Renal cortex interstitium (tissue), 15 donors: ENCODE measurements at places on chromosomes 3 and 15. TPM values are rescaled to one million over a fixed set of nuclear protein-coding genes. Genes with fewer than 3 reads are reported as not detected.

- no peak for DNase-seq
These were observed 42.5 kb upstream of the SRGAP3 start for GRCh38 chr3:9291821-9292410.

CACNA2D3 gene
- polyA plus RNA-seq = 1.7 TPM

LTK gene
- 1.9 TPM for polyA plus RNA-seq

DNA sequence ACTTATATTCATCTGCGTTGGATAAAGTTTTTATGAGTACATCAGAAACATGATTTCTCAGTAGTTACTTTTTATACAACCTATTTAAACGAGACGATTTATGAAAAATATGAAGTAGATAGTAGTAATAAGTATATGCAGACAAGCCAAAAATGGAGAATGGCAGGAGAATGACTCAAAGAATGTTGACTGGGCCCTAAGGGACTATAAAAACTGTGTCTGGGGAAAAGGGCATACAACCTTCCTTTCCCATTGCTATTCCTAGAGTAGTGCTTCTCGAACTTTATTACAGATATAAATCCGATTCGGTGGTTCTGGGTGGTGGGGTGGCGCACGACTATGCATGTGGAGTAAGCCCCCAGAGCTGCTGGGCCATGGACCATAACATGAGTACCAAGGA lies 558.5 kb downstream of the FOXP1 start:
- DNase-seq = no peak

GRCh38 chr3:122784436-122784835 lies 9.2 kb downstream of the HSPBAP1 start:
- DNase-seq = no peak

DPH3 gene
- polyA plus RNA-seq = 28.6 TPM

CBLB gene
- polyA plus RNA-seq = 43.2 TPM

DNA sequence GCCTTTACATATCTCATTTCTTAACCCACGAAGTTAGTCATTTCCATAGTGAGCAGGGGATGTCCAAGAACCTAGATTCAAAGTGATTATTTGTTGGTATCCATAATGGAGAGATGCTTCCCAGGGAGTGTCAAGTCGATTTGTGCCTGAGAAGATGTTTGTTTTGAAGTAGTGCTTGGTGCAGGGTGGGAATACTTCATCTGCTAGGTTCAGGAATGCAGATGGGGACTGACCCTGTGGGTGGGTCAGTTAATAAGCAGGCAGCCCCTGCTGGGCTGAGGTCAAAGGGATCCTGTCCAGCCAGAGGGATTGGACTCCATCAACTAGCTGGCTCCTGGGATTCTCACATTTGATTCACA lies 44.1 kb upstream of the VILL start:
- no peak for DNase-seq

- DNase-seq = no peak
These were observed 33.1 kb downstream of the KLHL25 start for GRCh38 chr15:85761635-85762034.

- DNase-seq = peak; percentile 10
These were observed 683.7 kb downstream of the TBL1XR1 start for GRCh38 chr3:176513604-176514003.

HESX1 gene
- polyA plus RNA-seq = 4.4 TPM

FGD5 gene
- 21.5 TPM for polyA plus RNA-seq

DNA sequence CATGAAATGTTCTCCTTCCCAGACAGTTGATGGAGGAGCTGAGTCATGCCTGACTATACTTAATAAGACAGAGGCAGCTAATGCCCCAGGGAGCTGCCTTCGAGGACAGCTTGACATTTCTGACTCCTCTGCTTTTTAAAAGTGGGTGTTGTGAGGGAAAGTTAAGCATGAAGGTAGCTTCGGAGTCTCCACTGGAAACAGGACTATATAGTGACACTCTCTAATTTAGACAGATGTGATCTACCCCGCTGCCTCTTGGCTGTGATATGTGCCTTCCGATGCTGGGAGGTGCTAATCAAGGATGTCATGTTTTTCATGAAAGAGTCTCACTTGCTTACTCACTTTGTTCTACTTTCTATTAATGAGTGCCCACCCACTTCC lies 72.7 kb downstream of the IL1RAP start:
- no peak for DNase-seq

DNA sequence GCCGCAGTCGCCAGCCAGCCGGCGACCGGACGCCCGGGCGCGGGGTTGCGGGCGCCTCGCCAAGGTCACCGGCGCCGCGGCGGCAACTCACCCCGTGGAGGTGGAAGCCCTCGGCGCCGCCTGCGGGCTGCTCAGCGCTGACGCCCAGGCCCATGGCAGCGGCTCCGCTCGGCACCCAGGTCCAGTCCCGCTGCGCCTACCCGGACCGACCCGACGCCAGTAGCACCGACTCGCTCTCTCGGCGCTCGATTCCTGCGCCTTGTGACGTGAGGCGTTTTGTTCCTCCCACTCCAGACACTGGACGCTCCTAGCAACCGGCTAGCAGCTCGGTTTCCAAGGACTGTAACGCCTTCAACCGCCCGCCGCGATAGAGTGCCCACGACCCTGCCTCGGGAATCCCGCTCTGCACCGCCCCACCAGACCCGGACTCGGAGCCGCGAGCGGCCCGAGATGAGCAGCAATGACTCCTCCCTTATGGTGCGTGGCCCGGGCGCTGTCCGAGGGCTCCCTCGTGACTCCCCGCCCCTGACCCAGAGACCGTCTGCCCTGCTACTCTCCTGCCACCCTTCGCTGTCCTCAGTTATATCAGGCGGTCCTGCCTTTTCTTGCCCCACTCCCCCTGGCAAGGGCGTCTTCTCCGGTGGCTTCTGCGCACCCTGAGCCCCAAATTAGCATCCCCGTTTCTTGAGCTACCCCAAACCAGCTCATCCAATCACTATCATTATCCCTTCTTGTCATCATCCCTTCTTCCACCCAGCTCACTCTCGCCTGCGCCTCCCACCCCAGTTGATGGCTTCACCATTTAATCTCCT lies at the start of the genes GORASP1 and TTC21A:
TSS of gene GORASP1 (minus strand) at position 240 of the 812 bp plus-strand sequence. CDS start at position 154, 86 bp downstream.
TSS of gene TTC21A (plus strand) at position 293 of the 812 bp plus-strand sequence. CDS start at position 451, 158 bp downstream.
- peak; percentile 75 for DNase-seq
